ENCODE measurements at places on chromosomes 4 and X.

DNA sequence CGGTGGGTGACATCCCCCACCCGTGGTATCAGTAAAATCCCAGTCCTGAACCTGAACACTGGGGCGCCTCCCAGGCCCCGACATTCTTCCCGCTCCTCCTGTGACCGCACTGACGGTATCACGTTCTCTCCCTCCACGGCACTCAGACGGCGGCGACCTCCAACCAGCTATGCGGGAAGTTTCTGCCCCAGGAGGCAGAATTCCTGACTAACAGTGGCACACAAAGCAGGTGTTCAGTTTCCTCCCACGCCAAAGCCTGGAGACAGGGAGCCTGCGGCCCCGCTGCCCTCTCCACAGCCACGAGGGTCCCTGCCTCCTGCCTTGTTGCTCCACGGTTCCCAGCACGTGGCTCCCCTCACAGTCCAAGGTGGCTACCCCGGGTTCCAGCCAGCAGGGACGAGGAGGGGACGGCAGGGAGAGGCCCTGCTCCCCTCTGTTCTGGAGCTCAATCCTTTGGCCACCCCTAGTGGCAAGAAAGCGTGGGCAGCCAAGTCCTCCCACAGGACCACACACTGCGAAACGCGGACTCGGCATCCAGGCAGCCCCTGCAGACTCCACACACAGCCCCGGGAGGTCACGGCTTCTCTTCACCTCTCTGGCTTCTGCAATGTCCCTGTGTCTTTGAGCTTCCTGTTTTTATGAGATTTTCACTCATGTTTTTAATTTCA lies 15.2 kb downstream of the CTBP1 start:
- no peak for DNase-seq

DNA sequence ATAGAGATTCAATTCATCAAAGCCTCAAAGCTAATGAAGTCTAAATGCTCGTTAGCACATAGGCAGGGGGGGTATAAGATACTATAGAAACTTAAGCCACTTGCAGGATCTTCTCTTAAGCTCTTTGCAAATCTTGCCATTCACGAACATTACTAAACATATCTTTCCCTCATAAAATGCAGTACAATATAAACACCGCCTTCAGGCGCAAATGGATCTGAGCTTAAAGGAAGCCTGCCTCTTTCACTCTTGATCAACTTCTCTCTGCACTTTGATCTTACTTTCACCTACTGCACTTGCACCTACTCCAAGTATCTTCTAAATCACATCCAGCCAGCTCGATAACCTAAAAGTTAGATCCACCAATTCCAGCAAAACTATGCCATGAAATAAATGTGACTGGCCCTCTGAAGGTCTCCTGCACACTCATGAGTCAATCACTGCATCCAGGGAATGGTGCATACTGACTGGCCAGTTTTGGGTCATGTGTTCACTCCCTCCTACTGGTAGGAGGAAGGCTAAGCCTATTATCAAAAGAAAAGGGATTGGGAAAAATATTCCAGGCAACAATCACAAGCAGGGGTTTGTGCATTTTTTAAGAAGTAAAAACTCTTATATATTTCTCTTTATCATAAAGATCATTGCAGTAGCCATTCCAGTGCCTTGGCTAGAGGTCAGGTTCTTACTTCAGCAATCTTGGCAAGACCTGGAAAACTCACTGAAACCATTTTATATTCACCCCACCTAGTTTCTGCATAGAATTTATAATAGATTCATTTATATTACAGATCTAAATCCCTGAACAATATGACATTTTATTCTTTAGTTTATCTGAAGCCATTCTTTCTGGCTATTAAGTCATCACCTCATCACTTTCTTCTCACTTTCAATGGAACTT lies 222.0 kb downstream of the PPP3CA start:
- no peak for DNase-seq

DNA sequence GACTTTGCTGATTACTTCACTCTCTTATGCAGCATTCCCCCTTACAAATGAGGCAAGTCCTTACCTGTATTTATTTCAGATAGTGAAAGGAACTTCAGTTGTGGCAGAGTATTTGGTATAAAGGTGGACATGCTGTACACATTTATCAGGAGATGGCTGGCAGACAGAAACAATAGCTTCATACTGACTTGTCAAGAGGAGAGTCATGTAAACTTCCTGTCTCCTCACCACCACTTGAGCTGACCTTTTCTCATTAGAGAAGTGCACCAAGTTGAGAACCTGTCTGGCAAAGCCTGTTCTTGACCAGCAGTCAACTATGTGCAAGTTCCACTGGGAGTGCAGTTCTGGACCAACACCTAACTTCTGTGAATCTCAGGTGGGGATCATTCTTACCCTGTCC lies 80.8 kb downstream of the LARP1B start:
- no peak for DNase-seq

GRCh38 chr4:73815145-73815544 lies 21.3 kb upstream of the CXCL6 start:
- no peak for DNase-seq

GRCh38 chr4:187480146-187481145 lies 515.1 kb upstream of the ZFP42 start:
- DNase-seq, result no peak

GRCh38 chr4:55993994-55994663 lies 45.4 kb downstream of the CEP135 start:
- no peak for DNase-seq

- DNase-seq, result no peak
Observed at GRCh38 chr4:139331185-139331584, 28.9 kb upstream of the NDUFC1 start.

DNA sequence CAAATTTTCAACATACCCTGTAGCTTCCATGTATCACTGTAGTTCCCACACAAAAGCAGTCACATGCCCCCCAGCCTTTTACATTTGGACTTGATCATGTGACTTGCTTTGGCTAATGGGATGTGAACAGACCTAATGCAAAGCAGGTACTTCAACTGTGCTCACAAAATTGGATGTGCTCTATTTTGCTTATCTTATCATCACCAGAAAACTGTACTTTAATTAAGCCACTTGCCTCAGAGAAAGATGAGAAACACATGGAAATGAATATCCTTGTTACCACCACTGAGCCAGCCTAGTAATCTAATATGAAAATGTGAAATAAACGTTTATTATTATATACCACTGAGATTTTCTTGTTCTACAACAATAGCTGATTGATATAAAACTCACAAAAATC lies 402.7 kb upstream of the HTR2C start:
- DNase-seq, result no peak

- DNase-seq, result no peak
Observed at GRCh38 chrX:25858273-25858880, 279.8 kb upstream of the MAGEB18 start.

GRCh38 chr4:3062471-3062870 lies 11.9 kb downstream of the HTT-AS start:
- DNase-seq, result no peak

GRCh38 chr4:38781854-38782261 lies 932 bp downstream of the TLR10 start:
- no peak for DNase-seq

DNA sequence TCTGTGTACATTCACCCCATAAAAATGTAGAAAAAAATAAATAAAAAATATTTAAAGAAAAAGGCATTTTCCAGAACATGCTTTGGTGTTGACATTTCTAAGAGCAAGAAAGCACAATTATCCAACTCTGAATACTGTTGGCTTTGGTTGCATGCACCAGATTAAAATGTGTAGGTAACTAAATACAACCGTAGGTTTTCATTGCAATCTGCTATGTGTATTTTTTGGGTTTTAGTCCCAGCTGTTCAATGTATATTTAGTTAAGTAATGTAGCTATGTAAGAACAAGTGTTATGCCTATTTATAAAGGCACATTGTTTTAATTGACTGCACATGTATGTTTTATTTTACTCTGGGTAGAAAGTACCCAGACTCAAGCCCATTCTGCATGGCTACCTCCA lies 108.1 kb upstream of the PAQR3 start:
- DNase-seq, result no peak

DNA sequence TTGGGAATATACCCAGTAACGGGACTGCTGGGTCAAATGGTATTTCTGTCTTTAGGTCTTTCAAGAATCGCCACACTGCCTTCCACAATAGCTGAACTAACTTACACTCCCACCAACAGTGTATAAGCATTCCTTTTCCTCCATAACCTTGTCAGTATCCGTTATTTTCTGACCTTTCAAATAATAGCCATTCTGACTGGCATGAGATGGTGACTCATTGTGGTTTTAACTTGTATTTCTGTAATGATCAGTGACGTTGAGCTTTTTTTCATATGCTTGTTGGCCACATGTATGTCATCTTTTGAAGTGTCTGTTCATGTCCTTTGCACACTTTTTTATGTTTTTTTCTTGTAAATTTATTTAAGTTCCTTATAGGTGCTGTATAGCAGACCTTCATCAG lies 81.2 kb downstream of the ADAM29 start:
- DNase-seq, result no peak

- DNase-seq, result no peak
Observed at GRCh38 chrX:133674726-133675470, 259.6 kb upstream of the GPC4 start.

DNA sequence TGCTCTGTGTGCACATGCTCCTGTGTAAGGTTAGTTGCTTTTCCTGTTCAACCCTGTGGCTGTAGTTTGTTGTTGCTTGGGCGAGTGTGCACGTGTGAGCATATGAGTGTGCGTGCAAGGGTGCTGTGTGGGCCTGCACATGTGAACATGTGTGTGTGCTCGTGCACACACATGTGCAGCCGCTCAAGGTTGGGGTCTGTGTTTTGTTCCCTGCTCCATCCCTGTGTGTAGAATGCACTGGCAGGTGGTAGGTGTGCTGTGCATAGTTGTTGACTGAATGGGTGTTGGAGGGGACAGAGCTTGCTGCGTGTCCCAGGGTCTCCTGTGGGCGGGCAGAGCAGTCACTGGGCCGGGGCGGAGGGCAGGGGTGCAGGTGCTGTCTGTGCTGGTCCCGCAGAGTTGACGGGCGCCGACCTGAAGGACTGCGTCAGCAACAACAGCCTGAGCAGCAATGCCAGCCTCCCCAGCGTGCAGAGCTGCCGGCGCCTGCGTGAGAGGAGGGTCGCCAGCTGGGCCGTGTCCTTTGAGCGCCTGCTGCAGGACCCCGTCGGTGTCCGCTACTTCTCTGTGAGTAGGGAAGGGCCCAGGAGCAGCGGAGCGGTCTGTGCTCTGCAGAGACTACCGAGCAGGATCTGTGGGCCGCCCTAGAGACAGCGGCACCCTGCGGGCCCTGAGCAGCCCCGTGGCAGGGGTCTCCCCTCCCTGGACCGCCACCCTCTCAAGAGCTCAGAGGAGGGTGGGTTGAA lies 27.9 kb upstream of the HGFAC start:
- DNase-seq, result no peak

- DNase-seq, result no peak
Observed at GRCh38 chr4:99652596-99653436, 4.8 kb downstream of the C4orf54 start.

DNA sequence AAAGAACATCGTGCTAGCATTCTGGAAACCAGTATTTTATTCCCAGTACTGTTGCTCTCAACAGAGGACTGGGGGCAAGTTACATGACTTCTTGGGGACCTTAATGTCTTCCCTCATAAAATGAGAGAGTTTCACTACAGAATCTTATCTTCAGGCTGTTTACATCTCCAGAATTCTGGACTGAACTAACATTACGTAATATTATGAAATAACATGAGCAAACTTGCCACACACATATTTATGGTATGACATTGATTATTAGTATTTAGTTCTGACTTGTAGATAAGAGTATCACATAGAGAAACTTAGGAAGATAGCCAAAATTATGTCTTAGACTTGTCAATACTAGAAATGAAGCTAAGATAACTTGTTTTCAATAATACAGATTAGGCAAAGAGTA lies 68.0 kb downstream of the NFKB1 start:
- no peak for DNase-seq

- DNase-seq, result no peak
Observed at GRCh38 chr4:151325111-151325948, at the start of gene SH3D19. Gene SH3D19, minus strand, starts transcription at chr4:151325605. Its CDS starts 253 bp downstream, at chr4:151325352.

- DNase-seq, result no peak
Observed at GRCh38 chr4:28391877-28392276, 1531.2 kb downstream of the STIM2 start.

DNA sequence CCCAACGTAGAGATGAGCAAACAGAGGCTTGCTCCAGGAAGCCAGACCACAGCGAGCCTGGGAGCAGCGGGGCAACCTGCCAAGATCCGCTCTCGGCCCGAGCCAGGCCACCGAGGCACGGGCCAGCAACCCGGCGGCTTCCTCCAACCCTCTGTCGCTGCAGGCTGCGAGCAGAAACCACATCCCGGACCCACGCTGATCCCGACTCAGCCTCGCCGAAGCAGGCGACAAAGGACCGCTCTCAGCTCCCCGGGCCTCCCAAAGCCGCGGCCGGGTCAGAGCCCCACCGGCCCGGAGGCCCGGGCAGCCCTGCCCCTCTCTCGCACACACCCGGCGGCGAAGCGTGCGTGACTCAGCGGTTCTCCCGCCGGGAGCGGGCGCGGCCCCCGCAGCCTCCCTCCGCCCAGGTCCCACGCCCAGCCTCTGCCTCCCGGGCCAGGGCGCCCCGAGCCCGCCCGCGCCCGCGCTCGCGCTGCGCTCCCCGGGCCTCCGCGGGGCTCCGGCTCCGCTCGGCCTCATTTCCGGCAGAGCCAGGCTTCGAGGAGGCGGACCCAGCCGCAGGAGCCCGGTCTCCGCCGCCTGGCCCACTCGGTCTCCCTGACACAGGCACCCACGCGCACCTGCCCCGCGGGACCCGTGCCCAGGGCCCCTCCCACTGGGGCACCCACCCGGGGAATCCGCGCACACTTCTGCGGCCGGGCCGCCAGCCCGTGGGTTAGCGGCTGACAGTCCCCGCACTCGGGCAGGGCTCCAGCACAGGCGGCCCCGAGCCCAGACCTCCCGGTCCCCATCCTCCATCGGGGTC lies 1.7 kb downstream of the PPP2R2C start:
- no peak for DNase-seq

GRCh38 chr4:168685136-168685809 lies 188.4 kb downstream of the PALLD start:
- DNase-seq, result no peak

- DNase-seq, result no peak
Observed at GRCh38 chrX:5802391-5802790, 426.3 kb downstream of the NLGN4X start.

DNA sequence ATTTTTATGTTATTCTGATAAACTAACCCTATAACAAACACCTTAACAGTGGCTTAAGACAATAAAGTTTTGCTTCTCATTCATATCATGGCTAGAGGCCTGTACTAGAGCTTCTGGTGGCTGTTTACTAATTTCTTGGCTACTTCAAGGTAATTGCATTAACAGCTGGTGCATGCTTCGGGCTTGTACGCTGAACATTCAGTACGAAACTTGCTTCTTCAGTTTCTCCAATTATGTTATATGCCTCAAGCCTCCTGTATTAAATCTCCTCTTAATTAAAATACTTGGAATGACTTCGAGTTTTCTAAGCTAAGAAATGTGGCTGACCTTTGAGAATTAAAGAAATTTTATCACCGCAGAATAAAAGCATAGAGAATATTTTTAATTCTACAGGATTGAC lies 138.9 kb upstream of the TRAM1L1 start:
- DNase-seq, result no peak

- DNase-seq, result no peak
Observed at GRCh38 chr4:149985981-149986380, 92.3 kb upstream of the DCLK2 start.
